ENCODE measurements at places on chromosomes 5 and 9.

GRCh38 chr5:127400946-127401670 lies 110.5 kb downstream of the MEGF10 start:
- DNase-seq: no peak

GRCh38 chr5:83721953-83722901 lies 1.6 kb upstream of the HAPLN1 start:
- peak; percentile 29 for DNase-seq

GRCh38 chr5:173901705-173902104 lies 13.6 kb downstream of the CPEB4 start:
- no peak for DNase-seq

DNA sequence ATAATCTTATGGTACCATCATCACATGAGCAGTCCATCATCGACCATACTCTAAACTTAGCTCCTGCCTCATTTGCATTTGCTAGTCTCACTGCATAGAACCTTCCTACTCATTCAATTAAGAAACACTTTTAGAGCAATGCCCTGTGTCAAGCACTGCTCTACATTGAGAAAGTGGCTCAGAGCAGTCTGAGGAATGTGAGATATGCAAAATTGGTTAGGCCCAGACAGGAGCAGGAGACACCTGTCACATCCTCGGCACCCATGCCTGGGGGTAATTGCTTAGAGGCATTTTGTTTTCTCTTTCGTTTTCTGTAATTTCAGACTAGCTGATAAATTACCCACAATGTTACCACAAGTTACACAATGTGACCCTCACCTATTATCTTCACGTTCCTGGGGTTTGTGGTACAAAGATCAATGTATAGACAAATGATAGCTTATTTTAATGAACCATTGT lies 4.9 kb upstream of the RARS1 start:
- no peak for DNase-seq

DNA sequence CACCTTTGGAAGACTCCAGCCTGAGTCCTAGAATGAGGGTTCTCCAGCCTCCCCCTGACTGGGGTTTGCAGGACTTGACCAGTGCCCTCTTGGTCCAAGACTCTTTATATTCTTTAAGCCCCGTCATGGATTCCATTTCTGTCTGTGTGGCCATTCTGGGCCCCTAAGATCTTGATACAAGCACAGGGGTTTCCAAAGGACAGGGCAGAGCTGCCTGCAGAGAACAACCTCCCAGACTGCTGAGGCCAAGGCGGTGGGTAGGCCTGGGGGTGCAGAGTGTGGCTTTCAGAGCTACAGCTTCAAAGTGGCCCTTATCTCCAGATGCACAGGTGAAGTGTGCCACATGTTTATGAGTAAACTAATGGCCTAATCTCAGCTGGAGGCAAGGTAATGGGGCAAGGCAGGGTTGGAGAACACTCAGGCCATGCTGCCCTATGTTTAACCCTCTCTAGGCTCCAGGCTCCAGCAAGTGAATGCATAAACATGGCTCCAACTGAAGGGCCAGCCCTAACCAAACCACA lies 32.1 kb downstream of the FOXI1 start:
- no peak for DNase-seq

DNA sequence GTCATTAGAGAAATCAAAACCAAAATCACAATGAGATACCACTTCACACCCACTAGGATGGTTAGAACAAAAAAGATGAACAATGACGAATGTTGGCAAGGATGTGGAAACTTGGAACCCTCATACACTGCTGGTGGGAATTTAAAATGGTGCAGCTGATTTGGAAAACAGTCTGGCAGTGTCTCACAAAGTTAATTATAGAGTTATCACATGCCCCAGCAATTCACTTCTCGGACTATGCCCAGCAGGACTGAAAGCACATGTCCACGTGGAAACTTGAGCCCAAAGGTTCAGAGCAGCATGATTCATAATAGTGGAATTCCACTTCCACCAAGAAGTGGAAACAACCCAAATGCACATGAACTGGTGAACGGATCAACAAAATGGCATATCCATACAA lies 85.0 kb upstream of the HRH2 start:
- DNase-seq: no peak

GRCh38 chr5:116273448-116274242 lies 188.8 kb downstream of the COMMD10 start:
- DNase-seq: no peak

DNA sequence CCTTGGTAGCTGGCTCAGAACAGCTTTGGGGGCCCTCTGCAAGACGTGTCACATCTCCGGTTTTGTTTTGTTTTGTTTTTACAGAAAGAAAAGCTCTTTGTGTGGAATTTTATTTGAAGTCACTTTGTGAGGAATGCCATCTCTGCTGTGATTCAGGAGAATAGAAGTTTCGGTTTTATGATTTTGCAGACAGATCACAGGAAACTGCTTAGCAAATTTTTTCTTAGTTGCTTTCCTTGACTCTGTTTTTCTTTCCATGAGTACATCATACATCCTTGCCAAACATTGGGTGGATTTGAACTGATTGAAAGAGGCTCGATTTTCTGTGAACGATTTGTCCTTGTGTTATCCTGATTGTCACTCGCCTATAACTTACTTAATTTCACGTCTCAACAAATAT lies 5.1 kb downstream of the SEMA5A start:
- no peak for DNase-seq

DNA sequence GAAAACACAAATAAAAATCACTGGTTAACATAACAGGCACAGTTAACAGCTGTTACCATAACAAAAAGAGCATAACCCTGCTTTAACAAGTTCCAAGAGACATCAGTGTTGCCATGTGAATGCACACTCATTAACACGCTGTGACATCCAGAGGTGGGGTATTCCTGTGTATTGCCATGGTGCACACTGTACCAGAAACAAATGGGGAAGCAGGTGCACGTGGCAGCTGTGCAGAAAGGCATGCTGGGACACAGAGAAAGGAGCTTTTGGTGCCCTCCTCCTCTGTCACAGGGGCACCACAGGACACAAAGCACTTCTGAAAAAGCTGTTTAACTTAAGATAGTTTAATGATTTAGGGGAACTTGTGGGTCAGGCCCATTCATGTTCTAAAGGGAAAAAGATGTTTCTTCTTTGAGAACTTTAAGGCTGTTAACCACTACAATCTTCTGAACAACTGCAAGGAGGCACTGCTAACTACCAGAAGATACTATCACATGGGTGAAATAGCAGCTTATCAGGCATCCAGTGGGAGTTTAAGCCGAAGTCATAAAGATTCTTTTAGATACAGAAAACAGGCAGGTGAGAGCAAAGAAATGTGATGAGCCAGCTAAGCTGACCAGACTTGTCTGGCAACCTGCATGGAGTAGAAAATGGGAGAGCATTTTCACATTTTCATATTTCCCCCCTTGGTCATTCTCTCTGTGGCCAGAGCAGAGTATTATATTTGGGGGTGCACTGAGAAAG lies 56.4 kb upstream of the GOLPH3 start:
- no peak for DNase-seq

- no peak for DNase-seq
These were observed 155.1 kb downstream of the NR3C1 start for GRCh38 chr5:143248391-143248790.

- peak; percentile 19 for DNase-seq
These were observed at the start of gene MAP3K1 for GRCh38 chr5:56814963-56815657. TSS of gene MAP3K1 (plus strand) at chr5:56815549. CDS start at chr5:56815574, 25 bp downstream.

DNA sequence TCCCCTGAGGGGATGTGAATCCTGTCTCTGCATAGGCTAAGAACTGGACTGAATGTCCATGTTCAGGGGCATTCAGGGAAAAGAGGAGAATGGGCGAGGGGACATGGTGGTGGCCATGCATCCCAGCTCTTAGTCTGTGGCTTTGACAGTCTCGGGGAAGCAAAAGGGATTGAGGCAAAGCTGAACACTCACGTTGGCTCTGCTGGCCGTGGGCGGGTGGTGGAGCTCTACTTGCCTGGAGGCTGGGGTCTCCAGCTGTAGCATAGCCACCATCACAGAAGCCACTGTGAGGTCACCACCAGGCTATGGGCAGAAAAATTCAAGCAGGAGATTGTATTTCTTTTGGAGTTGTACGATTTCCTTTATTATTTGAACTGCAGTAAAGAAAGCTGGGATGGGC lies 4.1 kb downstream of the GARIN3 start:
- DNase-seq: no peak

GRCh38 chr9:109653470-109653869 lies 126.5 kb upstream of the PALM2AKAP2 start:
- no peak for DNase-seq

DNA sequence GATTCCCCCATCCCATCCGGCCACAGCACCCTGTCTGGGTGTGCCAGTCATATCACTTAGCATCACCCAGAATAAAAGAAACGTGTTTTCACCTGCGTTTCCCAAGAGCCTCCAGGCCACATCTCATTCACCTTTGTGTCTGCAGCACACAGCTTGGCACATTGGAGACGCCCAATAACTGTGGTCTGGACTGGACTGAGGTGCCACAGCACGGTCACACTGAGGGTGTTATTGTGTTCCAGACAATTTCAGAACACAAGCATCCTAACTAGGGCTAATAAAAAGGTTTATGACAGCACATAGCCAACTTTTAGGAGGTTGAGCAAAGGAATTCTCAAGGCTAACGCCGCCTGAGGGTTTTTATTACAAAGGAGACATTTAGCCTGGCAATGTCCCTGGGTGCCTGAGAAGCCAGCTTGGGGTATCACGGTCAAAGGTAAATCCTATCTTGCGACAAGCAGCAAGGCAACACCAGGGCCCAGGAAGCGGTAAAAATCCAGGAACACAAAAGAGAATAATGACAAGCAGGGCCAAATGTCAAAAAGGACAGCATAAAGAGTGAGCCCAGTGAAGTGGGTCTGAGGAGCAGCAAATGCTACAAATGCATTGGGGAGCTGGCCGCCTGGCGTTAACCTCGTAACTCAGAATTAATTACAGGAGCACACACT lies 3.4 kb downstream of the EPB41L4B start:
- no peak for DNase-seq

DNA sequence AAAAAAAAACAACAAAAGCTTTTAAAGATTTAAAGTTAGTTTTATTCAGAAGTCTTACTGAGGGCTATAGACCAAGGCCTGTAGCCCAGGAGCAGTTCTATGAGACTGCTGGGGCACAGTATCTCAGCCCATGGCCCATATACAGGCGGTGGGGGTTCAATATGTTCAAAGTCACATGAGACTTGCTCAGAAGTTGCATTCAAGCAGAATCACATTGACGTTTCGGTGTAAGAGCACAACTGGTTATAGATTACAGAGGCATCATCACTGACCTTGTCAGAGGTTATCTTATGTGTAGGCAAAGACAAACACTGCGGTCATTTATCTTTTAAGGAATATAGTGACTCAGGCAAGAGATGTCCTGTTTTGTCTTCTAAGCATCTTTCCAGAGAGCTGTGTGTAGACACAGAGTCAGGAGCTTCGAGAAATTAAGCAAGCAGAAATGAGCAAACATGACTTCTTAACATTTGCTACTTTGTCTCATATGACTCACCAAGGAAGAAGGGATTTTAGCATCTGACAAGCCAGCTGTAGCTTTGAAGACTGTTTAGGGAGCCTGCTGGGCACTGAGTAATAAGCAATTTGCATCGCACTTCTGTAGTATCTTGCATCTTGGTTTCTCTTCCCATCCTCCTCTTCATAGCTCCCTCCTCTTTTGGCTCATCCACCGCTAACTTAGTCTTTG lies 12.9 kb upstream of the F2RL1 start:
- DNase-seq: no peak

DNA sequence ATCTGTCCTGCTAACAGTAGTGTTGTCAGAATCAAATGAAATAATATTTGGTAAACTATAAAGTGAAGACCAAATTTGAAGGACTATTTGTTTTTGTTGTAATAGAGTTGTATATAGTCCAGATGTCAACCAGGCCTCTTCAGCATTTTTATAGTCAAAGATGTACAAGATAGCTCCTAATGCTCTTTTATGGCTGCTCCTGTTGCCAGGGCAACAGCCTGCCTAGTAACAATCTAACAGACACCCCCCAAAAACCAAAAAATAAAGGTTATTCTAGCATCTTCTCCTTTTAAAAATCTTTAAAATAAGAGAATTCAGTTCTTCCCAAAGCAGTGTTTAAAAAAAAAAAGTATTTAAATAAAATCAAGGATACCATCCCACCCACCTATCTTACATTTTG lies 49.5 kb upstream of the MACIR start:
- no peak for DNase-seq

DNA sequence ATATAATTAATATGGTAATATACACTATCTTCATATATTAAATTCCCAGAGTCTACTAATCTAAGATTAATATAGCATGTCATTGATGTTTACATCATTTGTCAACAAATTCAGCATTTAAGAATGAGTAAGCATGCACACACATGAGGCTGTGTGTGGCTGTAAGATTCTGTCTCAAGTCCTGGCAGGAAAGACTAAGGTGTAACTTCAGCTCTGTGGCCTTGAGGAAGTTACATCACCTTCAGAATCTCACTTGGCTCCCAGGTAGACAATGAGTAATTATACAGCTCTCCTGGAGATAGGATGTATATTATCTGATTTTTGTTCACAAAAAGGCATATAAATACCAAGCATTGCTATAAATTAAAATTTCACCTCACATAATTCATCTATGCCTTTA lies 119.4 kb upstream of the IQGAP2 start:
- no peak for DNase-seq

DNA sequence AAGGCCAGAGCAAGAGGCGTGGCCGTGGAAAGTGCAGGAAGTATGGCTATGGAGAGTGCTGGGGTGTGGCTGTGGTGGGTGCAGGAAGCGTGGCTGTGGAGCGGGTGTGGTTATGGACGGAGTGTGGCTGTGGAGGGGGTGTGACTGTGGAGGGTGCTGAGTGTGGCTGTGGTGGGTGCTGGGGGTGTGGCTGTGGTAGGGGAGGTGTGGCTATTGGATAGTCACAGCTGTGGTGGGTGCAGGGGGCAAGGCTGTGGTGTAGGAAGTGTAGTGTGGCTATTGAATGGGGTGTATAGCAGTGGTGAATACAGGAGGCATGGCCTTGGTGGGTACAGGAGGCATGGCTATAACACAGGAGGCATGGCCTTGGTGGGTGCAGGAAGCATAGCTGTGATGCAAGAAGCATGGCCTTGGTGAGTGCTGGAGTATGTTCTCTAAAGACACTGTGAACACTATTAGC lies 40.8 kb upstream of the SPATA31C2 start:
- no peak for DNase-seq

DNA sequence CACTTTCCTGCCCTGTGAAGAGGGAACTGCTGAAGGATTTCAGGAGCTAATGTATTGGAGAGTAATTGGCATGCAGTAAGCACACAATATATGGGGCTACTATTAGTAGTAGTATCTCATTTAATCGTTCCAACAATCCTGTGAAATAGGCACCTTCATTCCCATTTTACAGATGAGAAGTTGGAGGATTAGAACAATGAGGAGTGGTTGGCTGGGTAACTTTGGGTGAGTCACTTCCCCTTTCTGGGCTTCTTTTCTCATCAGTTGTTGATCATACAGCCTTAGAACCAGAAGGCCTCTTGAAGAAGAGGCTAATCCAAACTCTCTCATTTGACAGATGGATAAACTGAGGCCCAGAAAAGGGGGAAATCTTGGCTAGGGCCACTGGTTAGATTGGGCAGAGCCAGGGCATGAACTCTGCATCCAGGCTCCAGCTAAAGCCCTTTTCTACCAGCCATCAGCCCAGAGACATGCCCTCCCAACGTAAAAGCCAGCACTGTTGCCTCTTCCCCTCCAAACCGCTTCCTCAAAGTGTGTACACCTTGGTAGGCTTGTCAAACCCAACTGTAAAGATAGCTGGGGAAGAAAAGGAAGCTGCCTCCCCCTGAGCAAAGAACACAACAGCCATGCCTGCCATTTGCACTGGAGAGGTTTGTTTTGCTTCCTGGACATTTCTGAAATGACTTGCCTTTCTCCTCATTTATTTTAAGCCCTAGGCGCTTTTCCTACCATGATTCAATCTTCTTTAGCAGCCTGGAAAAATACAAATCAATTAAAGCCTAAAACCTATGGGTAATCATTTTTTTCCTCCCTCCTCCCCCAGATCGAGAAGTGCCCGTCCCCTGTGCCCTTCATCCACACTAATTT lies 992 bp downstream of the SPACA9 start:
- no peak for DNase-seq

Measured in substantia nigra (tissue), 51 donors.